ENCODE measurements at places on chromosomes 11 and 22.

DNA sequence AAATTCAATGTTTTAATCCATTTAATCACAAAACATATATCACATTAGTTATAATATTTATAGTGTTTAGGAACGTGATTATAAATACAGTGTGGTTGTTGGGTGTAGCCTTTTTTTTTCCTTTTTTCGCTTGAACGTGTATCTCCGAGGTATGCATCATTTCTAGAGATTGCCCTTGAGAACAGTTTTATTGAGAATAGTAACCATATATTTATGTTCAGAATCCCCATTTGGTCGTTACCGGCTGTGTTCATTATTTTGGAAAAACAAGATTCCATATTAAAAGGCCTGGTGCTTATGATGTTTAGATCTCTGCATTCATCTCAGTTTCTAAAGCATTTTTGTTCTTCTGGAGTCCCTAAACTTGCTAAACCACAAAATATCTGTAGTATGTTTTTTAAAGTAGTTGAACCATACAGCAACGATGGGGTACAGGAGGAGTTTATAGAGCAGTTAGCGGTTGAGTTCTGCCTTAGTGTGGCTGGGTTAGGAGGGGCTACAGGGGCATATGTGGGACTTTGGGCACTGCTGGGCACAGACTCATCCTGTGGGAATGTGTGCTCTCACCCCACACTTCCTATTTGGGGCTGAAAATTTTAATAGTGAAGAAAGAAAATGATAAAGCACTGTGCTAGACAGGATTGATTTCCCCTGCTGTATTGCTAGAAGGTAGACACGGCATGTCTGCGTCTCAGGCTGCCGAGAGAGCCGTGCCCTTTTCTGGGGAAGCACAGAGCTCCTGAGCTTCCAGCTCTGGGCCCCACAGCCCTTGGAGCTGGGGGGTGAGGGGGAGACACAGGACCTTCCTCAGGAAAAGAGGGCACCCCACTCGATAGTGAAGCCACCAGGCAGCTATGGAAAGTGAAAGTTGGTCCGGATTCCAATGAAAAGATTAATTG lies 81.5 kb upstream of the PPARA start:
- DNase-seq: peak; percentile 29

DNA sequence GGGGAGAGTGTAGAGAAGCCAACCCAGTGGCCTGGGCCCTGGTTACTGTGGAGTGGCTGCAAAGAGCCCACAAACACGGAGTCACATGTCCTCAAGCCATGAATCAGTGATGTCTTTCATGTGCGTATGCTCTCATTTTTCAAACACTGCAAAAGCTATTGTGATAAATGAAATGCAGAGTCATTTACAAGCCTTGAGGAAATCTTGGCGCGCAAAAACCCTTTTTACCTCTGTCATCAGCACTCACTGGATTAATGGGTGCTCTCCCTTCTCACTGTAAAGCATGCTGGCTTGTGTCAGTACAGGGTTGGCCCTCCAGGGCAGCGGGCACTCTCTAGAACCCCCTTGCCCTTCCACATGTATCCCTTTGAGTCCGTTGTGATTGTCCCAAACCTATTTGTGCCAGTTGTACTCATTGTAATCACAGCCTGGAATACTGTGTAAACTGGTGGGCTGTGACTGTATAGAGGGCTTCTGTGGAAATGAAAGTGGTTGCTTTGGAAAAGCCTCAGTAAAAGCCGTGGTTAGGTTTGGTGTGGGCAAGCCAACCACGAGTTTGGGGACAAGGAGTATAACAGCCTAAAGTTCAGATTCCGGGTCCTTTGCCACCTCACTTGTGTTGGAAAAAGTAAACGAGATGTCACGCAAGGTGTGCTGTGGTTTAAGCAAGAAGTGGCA lies 10.4 kb downstream of the GNAZ start:
- no peak for DNase-seq

DNA sequence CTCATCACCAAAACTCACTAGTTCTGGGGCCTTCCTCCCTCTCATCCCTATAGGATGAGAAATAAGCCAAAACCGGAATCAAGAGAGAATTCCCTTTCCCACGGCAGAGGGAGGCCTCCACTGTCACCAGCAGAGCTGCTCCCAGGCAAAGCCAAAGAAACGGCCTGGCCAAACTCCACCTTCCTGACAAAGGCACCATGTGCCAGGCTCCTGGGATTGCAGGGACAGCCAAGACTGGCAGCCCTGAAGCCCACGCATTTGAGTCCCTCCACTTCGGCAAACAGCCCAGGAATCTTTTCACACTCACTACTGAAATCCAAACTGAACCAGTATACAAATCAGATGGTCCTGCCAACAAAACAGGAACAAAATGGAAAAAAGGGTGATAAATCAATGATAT lies 6.1 kb downstream of the SMCO4 start:
- no peak for DNase-seq

GRCh38 chr22:42797011-42797410 lies 60.1 kb downstream of the ARFGAP3 start:
- DNase-seq: no peak

- DNase-seq: no peak
Observed at GRCh38 chr11:134074346-134074745, 5.5 kb downstream of the JAM3 start.

GRCh38 chr11:111531687-111532364 lies 8.7 kb upstream of the LAYN start:
- DNase-seq: no peak

- no peak for DNase-seq
Observed at GRCh38 chr22:24240381-24240780, 4.5 kb downstream of the GGT5 start.

DNA sequence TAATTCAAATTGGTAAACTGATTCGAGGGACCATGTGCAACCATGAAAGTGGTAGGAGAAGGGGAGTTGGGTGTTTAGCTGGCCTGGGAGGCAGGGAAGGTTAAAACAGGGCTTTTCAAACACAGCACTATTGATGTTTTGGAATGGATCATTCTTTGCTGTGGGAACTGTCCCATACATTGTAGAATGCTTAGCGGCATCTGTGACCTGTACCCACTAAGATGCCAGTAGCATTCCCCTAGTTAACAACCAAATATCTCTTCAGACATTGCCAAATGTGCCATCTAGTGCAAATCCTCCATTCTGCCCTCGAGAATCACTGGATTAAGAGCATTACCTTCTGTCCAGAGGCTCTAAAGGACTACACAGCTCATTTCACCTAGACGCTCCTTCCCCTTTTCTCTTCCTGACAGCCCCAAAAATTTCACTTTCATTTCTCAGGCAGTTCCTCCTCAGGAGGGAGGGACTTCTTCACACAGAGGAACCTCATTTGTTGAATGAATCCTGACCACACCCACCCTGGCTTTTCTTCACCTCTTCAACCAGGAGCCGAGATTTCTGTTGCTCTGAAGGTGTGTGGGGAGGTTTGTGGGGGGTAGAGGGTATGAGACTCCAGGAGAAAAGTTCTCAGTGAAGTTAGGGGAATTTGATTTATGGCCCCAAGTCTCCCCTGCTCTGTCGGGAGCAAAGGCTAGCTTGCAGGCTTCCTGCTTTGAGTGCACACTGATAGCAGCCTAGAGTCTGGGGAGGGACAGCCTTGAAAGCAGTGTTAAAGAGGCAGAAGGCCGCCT lies at the start of gene TRIM34:
Gene TRIM34 (plus strand): TSS at position 513 of the 791 bp plus-strand sequence. CDS start 7,331 bp downstream, outside the sequence.
- DNase-seq: peak; percentile 64

DNA sequence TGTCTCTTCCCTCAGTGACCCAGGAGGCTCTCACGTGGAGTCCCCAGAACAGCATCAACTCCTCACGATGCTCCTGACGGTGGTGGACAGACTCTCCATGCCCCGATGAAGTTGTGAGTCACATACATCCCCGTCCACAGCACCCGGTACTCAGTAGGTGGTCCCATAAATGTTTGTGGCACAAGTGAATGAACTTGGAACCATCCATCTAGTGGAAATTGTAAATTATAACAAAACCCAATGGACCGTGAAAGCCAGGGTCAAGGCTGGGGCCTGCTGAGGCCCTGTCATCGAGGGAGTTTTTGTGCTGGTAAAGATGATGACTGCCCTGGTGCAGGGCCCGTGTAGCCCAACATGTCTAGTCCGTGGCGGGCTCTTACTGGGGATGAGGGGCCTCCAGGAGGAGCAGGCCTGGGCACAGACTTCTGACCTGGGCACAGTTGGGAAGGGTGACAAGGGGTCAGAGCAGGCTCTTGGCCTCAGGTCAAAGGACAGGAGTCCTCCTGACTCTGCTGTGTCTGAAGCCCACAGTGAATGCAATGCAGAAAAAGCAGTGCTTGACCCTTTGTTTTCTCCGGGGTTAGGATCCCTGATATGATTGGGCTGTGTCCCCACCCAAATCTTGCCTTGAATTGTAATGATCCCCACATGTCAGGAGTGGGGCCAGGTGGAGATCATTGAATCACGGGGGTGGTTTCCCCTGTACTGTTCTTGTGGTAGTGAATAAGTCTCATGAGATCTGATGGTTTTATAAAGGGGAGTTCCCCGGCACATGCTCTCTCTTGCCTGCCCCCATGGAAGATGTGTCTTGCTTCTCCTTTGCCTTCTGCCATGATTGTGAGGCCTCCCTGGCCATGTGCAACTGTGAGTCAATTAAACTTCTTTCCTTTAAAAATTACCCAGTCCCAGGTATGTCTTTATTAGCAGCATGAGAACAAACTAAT lies 20.0 kb upstream of the SMIM38 start:
- DNase-seq: no peak

DNA sequence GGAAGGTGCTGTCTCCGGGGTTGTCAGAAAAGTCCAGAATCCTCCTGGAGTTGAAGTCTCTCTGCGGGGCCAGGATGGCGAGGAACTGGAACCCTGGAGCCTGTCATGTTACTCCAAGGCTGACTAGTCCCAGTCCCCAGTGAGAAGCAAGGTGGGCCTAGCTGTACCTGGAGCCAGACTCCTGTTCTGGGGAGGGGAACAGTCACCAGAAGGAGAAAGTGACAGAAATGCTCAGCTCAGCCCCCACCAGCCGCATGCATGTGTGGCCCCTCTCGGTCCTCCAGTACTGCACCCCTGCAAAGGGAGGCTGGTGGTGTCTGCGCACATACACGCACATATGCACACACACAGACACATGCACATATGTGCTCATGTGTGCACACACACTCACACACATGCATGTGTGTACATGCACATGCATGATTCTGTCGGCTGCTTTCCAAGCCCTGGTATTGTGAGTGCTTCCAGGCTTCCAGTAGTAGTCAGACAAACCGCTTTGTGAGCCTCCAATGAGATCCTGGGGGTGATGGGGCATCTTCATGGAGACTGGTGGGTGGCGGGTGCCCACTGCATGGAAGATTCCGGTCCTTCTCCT lies 54.3 kb downstream of the RTL6 start:
- no peak for DNase-seq

DNA sequence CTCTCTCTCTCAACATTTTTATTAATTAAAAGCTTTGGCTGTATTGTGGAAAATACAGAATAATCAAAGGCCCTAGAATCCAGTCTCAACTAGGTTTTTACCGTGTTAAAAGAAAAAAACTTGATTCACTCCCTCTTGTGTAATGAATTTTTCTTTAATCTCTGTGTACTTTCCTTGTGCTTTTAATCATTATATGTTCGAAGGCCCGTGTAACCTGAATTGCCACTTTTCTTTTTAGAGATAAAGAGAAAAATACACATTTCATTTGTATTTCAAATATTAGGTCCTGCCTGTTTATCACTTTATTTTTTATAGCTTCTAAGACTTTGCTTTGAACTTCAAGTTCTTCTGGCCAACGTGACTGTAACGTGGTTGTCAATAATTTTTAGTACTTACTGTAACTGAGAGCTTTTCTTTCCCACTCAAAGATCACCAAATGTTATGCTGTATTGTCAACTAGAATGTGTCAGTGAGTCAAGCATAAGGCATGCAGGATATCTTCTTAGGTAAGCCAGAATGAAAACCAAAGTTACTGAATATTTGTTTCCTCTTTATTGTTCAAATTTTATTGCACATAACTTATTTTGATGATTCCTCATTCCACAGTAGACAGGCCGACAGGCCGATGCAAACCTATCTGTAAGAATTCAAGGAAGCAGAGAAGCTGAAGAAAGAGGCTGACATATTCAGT lies 23.3 kb upstream of the FAR1 start:
- no peak for DNase-seq

DNA sequence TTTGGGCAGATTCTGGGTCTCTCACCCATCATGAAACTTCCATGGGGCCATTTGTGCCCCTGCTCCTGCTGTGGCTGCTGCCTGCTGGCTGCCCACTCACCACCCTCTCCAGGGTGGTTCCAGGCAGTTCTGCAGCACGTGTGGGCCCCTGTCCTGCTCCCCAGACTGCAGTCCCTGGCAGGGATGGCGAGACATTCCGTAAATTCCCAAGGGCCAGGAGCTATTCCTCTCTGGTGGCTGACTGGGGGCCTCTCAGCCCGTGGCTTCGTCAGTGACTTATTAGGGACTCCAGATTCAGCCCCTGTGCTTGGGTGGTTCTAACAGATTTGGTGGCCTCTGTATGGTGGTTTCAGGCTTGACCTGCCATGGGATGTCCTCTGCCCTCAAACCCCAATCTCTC lies 3.9 kb upstream of the SLC22A8 start:
- no peak for DNase-seq

DNA sequence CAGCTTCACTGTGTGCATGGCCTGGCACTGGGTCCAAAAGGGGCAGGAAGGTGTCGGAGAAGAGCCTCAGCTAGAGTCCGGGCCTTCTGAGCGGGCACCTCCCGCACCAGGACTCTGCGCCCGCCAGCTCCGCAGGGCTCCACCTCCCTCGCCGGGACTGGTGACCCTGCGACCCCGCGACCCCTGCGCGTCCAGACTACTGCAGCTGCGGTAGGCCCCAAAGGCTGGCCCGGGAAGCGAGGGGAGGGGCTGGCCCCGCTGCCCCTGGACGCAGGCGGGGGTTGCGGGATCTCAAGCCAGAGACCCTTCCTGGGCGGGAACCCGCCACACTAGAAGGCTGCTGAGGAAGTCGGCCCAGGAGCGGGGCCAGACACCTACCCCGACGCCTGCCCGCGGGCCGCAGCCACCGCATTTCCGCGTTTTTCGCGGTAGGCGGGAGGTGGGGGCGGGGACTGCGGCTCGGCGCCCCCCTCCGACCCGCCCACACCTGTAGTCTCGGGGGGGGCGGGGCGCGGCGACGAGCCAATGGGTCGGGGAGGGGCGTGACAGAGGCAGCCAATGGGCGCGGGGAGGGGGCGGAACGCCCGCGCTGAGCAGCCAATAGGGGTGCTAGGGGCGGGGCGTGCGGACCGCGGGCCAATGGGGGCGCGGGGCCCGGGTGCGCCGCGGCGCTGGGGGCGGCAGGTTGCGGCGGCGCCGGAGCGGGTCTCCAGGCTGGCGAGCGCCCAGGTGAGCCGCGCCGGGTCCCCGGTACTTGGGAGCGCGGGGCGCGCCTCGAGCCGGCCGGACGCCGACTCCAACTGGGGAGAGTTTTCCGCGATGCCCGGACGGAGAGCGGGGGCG lies at the start of the genes LMNTD2 and RASSF7:
Gene LMNTD2 (minus strand): TSS at position 434 of the 843 bp plus-strand sequence. CDS start 22 bp downstream, at position 412.
Gene RASSF7 (plus strand): TSS at position 666 of the 843 bp plus-strand sequence. CDS start 799 bp downstream, outside the sequence.
- peak; percentile 97 for DNase-seq

- no peak for DNase-seq
Observed at GRCh38 chr11:97398246-97398645, 1008.4 kb downstream of the JRKL start.

- DNase-seq: no peak
Observed at GRCh38 chr11:67230406-67230805, 35.9 kb upstream of the GRK2 start.

- no peak for DNase-seq
Observed at GRCh38 chr11:64581057-64581523, 9.9 kb upstream of the SLC22A12 start.

Data from Calu3 (cell line).